C1 segment of cervical spinal cord (tissue), 14 donors: ENCODE measurements at places on chromosomes 3 and 15.
A peak's percentile ranks its signal among the peaks of the same experiment; 100 is the strongest.

DNA sequence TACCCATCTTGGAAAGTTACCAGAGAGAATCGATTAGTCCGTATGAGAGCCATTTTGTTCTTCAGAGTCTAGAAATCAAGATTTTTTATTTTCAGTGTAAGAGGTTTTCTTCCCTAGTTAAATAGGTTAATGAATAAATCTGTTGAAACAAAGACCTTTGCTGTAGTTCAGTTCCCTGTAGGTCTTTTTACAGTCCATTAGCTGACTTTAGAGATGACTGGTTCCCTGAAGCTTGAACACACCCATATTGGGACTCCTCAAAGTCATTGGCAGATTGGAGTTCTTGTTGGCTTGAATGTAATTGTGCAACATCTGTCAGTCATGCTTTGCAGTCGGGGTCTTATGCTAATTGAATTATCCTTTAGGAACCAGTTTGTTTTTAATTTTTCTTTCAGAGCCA, 45.3 kb downstream of the SEMA6D start:
- no peak for DNase-seq

DNA sequence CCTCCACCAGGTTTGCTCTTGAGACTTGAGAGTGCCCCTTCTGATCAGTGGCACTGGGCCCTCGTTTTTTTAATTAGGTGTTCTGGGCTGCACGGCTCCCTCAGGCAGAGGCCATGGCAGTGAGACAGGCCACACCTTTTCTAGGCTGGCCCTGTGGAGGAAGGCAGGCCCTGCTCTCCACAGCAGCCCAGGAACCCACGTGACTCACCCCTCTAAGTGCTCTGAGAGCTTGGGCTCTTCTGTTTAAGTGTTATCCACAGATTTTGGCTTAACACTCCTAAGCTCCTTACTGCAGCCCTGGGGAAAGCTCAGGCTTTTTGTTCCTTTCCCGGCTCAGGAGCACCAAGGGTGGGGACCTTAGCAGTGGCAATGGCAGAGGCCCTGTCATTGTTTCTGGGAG, 463.2 kb upstream of the GBE1 start:
- no peak for DNase-seq

- DNase-seq, result no peak
These were observed 117.1 kb upstream of the MLF1 start for GRCh38 chr3:158453865-158454264.

DNA sequence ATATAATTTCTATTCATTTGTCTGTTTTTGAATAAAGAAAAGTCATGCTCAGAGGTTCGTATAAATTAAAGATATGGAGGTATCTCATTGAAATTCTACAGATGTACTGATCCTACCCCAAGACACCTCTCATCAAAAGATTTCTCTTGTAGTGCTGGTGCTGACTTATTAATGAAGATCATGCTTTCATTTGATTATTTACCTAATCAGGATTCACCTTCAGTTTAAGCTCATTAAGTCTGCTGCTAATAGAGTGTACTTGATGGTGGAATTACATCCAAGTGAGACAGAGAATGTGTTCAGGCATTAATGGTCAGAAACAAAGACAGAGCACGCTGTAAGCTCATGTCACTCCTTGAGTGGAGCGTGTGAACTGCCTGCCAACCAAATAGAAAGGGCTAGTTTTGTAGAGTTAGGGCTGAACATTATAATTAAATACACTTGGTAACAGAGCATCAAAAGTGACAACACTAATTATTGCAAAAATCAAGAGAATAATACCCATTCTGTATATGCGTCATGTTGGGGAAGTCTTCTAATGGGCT, 45.5 kb downstream of the KBTBD12 start:
- no peak for DNase-seq

DNA sequence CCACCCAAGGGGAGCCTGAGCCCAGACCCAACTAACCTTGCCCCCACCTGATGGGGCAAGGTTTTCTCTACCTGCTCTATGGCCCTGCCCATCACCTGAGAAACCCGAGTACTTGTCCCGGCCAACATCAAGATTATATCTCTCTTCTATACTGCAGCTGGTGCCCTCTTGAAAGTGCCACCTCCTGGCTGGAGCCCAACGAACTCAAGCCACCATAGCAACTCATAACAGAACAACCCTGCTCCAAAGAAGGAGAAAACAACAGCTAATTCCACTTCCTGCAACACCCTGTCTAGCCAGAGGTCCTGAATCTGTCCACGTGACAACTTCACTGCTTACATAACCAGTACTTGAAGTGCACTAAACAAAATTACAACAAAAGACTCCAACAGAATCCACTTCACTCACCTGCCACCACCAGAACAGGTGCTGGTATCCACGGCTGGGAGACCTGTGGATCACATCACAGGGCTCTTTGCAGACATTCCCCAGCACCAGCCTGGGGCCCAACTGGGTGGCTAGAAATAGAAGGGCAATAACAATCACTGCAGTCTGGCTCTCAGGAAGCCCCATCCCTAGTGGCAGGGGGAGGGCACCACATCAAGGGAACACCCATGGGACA, 49.2 kb downstream of the PIERCE2 start:
- DNase-seq, result no peak

- DNase-seq, result no peak
These were observed 10.0 kb upstream of the CHRNB4 start for GRCh38 chr15:78651007-78651406.

DNA sequence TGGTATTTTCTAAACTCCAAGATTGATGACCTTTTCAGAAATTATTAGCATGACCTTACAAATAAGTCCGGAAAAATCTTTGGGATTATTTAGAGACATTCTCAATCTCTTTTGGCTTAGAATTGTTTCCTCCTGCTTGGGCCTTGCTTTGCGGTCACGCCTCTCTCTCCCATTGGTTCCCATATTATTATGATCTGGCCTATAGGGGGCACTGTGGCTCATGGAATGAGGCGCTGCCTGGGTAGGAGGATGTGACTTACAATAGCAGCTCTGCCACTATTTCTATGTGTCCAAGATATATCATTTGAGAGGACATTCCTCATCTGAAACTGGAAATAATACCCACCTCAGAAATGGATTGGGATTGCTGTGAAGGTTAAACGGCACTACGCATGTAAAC, 464.9 kb downstream of the MFSD1 start:
- no peak for DNase-seq

GRCh38 chr3:65024148-65024547, 336.3 kb upstream of the ADAMTS9 start:
- no peak for DNase-seq

GRCh38 chr3:15102836-15103235, 3.9 kb upstream of the RBSN start:
- no peak for DNase-seq

DNA sequence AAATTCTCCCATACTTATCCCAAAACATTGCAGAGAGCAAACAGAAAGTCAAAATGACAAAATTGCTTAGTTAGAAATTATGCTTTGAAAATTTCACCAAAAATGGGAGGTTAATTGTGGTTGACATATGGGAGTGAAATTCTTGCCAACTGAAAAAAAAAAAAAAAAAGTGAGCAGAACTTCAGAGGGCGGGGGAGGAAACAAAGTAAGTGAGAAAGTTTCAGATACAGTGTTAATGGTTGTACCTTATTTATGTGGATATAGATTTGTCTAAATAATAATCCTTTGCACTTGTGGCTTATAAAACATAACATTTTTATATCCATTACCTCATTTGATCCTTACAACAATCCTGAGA, 91.5 kb upstream of the RAP2B start:
- no peak for DNase-seq

- no peak for DNase-seq
These were observed 100.7 kb downstream of the ZIC4 start for GRCh38 chr3:147305533-147306250.

GRCh38 chr15:48974882-48975281, 11.2 kb upstream of the SHC4 start:
- no peak for DNase-seq

GRCh38 chr15:70339571-70340493, 242.1 kb upstream of the TLE3 start:
- no peak for DNase-seq

DNA sequence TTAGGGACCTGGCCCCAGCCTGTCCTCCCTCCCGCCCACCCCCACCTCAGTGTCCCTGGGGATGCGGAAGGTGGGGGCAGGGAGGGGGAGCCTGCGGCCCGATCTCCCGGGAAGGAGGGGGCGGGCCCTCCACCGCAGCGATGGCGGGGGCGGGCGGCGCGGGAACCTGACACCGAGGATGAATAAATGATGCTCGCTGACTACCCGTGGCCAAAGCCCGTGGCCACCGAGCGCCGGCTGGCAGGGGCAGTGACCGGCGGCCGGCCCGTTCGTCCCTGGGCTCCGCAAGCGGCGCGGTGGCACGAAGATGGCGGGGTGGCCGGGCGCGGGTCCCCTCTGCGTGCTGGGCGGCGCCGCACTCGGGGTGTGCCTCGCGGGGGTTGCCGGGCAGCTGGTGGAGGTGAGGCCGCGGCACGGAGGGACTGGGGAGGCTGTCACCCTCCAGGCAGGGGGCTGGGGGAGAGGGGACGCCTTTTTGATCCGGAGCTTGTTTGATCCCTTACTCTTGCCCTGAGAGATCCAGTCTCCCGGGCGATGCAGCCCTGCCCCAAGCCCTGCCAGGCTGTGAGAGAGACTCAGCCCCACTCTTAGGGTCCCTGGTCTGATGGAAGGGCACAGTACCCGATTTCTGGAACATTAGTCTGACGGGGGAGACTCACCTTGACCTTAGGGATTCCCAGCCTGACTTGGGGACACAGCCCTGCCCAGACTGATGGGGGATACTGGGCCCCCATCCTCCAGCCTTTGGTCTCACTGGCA, at the start of gene TMIE:
TMIE (plus strand) TSS at position 212 of the 759 bp plus-strand sequence; CDS start at position 308, 96 bp downstream.
- no peak for DNase-seq

DNA sequence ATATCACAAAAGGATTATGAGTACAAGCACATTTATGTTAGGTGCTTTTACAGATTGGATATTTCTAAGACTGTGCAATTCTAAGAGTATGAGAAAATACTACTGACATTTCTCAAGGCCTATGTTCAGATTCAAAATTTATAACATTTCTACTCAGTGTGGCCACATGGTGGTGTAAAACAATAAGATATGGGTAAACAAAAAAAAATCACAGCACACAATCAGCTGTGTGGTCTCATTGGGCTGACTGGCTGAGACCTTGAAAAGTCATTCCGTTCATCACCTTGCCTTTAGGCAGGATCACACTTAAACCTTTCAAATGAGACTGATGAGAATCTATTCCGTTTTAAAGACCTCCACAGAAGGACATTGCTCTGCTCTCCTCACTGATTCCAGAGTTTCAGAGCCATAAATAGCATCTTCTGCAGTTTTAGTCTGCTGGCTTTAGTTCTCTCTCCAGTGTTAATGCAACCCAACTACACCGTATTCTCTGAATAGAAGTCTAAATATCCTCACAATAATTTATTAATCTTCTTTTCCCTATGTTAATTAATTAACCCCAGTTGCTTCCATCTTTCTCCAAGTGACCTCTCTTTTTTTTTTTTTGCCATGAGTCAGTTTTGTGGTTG, 158.2 kb downstream of the SPATA16 start:
- no peak for DNase-seq

DNA sequence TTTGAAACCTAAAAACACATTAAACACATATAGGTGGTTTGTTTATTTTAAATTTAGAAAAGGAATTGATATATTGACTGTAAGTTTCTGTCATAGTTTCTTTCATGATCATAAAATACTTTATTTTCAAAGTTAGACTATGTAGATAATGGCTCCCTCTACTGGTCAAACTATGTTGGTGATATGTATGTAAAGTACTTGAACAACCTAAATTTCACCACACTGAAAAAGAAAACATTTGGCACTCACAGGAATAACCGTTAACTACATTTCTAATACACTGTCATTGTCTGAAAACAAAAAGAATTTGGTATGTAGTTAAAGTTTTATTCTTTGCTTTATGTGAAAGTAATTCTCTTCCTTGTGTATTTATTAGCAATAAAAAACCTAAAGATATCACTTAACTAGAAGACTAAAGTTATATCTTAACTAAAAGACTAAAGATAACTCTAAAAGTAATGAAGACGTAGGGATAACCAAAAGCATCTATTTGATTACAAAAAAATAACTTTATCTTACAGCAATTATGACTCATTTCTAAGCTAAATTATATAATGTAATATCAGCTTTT, 427.5 kb downstream of the VGLL3 start:
- no peak for DNase-seq

GRCh38 chr15:89057506-89058133, 30.6 kb upstream of the ABHD2 start:
- DNase-seq, result peak; percentile 4

DNA sequence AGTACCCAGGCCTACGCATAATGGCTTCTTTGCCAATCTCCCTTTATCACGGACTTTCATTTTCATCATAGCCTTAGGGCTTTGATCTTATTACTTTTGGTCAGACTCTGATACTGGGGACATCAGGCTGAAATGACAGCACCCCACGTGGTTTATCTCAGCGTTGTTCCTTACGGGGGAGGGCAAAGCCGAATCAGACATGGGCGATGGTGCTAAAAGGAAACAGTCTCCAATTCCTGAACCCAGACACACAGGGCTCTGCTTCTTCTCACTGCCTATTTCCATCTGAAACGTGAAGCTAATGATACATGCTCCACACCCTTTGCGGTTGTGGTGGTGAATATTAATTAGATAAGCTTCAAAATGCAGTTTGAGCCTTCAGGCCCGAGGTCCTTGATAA, 59.4 kb upstream of the CD47 start:
- no peak for DNase-seq

GRCh38 chr3:33317963-33318709, 40.9 kb downstream of the FBXL2 start:
- no peak for DNase-seq

DNA sequence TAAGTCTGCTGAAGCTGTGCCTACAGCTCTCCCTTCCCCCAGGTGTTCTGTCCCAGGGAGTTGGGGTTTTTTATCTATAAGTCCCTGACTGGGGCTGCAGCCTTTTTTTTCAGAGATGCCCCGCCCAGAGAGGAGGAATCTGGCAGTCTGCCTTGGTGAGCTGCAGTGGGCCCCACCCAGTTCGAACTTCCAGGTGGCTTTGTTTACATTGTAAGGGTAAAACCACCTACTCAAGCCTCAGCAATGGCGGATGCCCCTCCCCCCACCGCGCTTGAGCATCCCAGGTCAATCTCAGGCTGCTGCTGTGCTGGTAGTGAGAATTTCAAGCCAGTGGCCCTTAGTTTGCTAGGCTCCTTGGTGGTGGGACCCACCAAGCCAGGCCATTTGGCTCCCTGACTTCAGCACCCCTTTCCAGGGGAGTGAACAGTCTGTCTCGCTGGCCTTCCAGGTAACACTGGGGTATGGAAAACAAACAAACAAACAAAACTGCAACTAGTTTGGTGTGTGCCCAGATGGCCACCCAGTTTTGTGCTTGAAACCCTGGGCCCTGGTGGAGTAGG, 189.4 kb downstream of the MFSD1 start:
- no peak for DNase-seq

- DNase-seq, result no peak
These were observed 187.2 kb downstream of the CADPS start for GRCh38 chr3:62688050-62688449.

GRCh38 chr15:39362821-39363561, 217.9 kb upstream of the THBS1 start:
- DNase-seq, result no peak

DNA sequence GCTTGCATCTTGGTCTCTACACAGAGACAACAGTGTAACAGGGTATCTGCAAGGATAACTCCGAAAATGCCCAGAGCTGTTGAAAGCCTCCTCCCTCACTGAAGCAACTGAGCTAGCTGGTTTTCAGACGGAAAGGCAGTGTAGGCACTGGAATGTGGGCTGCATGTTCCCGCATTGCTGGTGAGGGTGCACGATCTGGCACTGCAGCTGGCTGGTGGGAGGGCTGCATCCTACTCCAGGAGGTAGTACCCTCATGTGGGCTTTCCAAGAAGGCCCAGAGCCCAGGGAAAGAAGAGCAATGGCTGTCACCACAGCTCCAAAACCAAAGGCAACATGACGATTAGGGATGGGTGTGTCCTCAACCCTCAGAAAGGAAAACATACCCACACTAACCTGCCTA, 28.7 kb upstream of the RPS17 start:
- no peak for DNase-seq
